ENCODE measurements at places on chromosomes 13 and 19.

- DNase-seq, result no peak
Measured at GRCh38 chr13:75796825-75797224, 160.7 kb downstream of the LMO7 start.

GRCh38 chr13:100658363-100658762, 16.2 kb downstream of the TMTC4 start:
- no peak for DNase-seq

- no peak for DNase-seq
Measured at GRCh38 chr13:47831265-47831664, 169.8 kb downstream of the SUCLA2 start.

GRCh38 chr19:7373862-7374261, 25.1 kb downstream of the ARHGEF18 start:
- no peak for DNase-seq

- no peak for DNase-seq
Measured at GRCh38 chr13:113782472-113782871, 23.4 kb downstream of the TMEM255B start.

GRCh38 chr19:42683917-42684513, 56.3 kb downstream of the PSG3 start:
- peak; percentile 19 for DNase-seq

GRCh38 chr13:113882716-113883115, 18.8 kb upstream of the GAS6 start:
- DNase-seq, result no peak

GRCh38 chr13:73403355-73404120, 344.7 kb downstream of the KLF5 start:
- no peak for DNase-seq

- DNase-seq, result no peak
Measured at GRCh38 chr13:35129500-35129899, 187.4 kb downstream of the NBEA start.

DNA sequence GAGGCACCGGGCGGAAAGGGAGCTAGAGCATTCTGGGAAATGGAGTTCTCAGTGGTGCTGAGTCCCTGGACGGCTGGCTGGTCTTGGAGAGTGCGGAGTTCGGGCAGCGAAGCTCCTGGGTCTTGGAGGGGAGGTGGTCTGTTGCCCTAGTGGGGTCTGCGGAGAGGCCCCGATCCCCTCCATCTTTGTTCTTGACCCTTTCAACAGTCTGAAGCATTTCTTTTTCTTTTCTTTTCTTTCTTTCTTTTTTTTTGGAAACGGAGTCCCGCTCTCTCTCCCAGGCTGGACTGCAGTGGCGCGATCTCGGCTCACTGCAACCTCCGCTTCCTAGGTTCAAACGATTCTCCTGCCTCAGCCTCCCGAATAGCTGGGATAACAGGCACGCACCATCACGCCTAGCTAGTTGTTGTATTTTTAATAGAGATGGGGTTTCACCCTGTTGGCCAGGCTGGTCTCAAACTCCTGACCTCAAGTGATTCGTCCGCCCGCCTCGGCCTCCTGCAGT, 440 bp upstream of the SYMPK start:
- no peak for DNase-seq

GRCh38 chr19:33705860-33706259, 84.1 kb downstream of the CHST8 start:
- DNase-seq, result no peak

DNA sequence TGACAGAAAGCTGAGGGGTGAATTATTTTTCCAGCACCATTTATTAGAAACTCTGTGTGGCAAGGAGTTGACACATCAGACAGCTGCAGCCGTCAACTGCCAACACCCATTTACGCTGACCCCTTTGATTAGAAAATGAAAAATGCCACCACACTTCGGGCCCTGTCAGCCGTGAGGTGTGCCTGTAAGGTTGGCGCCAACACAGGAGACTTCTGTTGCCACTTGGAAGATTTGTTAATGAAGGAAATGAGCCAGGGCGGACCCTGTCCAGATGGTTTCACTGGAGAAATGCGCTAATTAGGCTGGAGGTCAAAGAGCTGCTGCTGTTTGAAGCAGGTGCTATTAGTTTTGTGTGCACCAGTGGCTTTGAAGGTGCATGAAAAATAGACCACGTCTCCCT, 297.5 kb downstream of the MTUS2 start:
- DNase-seq, result no peak

- DNase-seq, result no peak
Measured at GRCh38 chr19:35337097-35337983, 8.4 kb downstream of the CD22 start.

- no peak for DNase-seq
Measured at GRCh38 chr19:14182476-14182875, 23.5 kb downstream of the ADGRL1 start.

DNA sequence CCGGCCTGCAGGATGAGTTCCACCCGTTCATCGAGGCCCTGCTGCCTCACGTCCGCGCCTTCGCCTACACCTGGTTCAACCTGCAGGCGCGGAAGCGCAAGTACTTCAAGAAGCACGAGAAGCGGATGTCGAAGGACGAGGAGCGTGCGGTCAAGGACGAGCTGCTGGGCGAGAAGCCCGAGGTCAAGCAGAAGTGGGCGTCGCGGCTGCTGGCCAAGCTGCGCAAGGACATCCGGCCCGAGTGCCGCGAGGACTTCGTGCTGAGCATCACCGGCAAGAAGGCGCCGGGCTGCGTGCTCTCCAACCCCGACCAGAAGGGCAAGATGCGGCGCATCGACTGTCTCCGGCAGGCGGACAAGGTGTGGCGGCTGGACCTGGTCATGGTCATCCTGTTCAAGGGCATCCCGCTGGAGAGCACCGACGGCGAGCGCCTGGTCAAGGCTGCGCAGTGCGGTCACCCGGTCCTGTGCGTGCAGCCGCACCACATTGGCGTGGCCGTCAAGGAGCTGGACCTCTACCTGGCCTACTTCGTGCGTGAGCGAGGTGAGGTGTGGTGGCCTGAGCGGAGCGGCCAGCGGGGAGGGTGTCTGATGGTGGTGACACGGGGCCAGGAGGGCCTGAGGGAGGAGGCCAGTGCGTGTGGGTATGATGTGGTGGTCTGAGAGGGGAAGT, 15.5 kb downstream of the NFIC start:
- DNase-seq, result no peak

GRCh38 chr19:6551091-6551490, 20.3 kb downstream of the TNFSF9 start:
- no peak for DNase-seq

DNA sequence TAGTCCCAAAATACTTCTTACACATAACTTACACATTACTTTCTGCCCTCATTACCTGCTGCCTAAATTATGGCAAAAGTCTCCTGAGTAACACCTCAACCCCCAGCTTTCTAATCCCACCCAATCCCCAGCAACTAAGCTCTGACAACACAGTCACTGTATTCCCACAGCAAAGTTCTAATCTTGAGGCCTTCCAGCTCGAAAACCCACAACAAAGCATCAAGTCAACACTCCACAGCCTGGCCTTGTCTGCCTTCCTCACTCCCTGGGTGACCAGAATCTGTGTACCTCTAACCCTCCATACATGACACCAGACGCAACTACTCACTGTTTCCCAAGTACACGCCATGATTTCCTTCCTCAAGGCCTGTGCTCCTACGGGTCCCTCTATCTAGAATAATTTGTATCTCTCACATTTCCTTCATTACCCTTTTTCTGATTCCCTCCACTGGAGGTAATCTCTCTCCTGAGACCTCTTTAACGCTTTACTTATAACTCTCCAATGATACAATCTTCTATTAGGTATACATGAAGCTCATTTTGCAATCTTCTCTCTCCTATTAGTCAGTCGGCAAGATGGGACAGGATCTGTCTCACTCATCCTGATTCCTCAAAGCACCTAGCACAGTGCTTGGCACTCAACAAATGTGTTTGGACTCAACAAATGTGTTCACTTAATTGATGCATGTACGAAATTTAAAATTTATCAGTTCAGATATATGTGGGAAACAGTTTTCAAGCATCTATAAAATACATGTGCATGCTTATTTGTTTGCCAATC, 87.6 kb upstream of the DOCK9 start:
- no peak for DNase-seq

GRCh38 chr19:32032561-32032960, 312.8 kb upstream of the ZNF507 start:
- no peak for DNase-seq

- no peak for DNase-seq
Measured at GRCh38 chr13:44806826-44807225, 182.4 kb downstream of the NUFIP1 start.

GRCh38 chr13:65593298-65593874, 1636.8 kb downstream of the PCDH9 start:
- DNase-seq, result no peak

DNA sequence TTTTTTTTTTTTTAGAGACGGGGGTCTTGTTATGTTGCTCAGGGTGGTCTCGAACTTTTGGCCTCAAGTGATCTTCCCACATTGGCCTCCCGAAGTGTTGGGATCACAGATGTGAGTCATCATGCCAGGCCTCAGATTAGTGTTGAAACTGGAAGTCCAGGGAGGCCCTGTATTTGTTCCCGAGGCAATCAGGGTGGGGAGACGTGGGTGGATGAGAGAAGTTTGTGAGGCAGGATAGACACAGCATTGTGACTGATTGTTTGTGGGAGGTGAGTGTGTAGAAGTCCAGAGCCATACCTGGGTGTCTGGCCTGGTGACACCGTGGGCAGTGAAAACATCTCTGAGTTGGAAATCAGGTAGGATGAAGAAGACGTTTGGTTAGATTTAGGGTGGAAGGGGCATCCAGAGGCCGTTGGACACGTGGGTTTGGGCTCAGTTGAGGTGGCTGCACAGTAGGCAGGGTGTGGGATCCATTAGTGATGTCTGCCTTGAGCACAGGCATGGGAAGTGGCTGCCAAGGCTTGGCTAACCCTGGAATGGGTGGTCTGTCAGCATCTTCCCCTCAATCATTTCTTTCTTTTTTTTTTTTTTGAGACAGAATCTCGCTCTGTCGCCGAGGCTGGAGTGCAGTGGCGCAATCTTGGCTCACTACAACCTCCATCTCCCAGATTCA, 12.4 kb downstream of the RTN2 start:
- DNase-seq, result no peak

DNA sequence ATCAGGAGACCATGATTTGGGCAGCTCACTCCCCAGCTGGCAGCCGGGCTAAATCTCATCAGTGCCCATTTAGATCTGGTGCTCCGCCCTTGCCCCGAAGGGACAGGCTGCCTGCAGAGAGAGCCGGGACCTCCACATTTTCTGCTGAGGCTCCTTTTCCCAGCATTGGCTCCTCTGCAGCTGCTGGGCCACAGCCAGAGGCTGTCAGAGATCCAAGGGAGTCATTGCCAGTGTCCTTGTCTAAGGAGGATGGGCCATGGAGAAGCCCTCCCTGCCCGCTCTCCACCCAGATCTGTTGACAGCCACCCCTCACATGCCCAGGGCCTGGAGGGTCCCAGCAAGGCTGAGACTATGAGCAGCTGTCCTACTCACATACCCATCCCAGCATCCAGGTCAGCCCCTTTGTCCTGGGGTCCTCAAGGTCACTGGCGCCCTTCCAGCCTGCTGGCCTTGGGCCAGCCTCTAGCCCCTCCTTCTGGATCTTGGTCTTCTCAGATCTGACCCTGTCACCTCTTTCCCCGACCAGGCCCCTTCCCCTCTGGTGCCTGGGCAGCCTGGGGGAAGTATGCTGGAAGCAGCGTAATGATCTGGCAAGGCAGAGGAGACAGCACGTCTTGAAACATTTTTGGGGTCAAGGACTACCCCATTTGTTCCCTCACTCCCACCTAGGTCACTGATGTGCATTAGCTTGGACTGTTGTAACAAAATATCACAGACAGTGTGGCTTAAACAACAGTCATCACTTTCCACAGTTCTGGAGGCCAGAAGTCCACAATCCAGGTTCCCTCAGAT, 7.9 kb downstream of the PIN1 start:
- no peak for DNase-seq

- DNase-seq, result no peak
Measured at GRCh38 chr13:39776439-39776838, 121.0 kb downstream of the COG6 start.

- DNase-seq, result no peak
Measured at GRCh38 chr13:40064154-40065097, 409.0 kb downstream of the COG6 start.
